ENCODE measurements at places on chromosomes 11 and 22.

- DNase-seq: no peak
Observed at GRCh38 chr11:91305402-91305801, 919.2 kb upstream of the FAT3 start.

- no peak for DNase-seq
Observed at GRCh38 chr11:69192301-69192721, 36.6 kb downstream of the SMIM38 start.

GRCh38 chr11:13784855-13785254, 116.4 kb downstream of the FAR1 start:
- DNase-seq: no peak

DNA sequence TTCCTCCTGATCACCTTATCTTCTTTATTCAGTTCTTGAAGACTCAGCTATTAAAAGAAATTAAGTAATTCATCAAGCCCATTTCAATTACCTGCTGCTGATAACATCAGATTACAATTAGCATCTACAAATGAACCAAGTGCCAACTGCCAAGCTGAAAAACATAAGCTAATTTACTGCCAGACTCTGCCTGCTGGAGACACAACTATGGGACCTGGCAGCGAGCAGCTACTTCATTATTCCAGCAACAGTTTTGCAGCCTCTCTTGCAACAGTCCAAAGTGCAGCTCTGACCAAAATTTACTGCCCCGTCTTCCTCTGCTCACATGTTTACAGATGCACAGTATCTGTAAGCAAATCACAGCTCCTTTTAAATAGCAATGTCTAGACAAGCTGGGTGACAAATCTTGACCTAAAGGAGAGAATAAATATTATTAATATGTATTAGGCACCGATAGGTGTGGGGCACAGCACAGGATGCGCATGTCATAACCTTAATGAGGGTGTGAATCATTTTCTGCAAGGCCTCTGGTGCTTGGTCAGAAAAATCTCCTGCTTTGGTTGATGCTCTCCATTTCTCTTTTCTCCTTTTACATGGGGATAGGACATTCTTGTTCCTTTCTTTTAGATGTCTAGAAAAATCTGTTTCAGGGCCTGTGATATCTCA, 232.2 kb upstream of the PITPNB start:
- peak; percentile 37 for DNase-seq

Measured in small intestine (tissue), 16 donors.